A549 treated with AZD2906 at 1 μM for 4 hours (cell line): ENCODE measurements at places on chromosomes 5 and 9. TPM values are rescaled to one million over a fixed set of nuclear protein-coding genes. Genes with fewer than 3 reads are reported as not detected.

The CAMK2A gene
- total RNA-seq, result 0.56 to 0.80 TPM (median 0.69 TPM) in 5 replicates

The RNF208 gene
- total RNA-seq, result 0.91 to 2.8 TPM (median 2.1 TPM) in 5 replicates

The BTNL3 gene
- total RNA-seq, result not detected in 5 replicates

The SLCO4C1 gene
- total RNA-seq, result 0.01 to 0.02 TPM in 2 of 5 replicates, not detected in the others

The TMC1 gene
- total RNA-seq, result 0.02 to 0.10 TPM (median 0.07 TPM) in 4 of 5 replicates, not detected in the other
